ENCODE measurements at places on chromosomes 12 and 14. TPM values are rescaled to one million over a fixed set of nuclear protein-coding genes. Genes with fewer than 3 reads are reported as not detected.
A peak's percentile ranks its signal among the peaks of the same experiment; 100 is the strongest.

DNA sequence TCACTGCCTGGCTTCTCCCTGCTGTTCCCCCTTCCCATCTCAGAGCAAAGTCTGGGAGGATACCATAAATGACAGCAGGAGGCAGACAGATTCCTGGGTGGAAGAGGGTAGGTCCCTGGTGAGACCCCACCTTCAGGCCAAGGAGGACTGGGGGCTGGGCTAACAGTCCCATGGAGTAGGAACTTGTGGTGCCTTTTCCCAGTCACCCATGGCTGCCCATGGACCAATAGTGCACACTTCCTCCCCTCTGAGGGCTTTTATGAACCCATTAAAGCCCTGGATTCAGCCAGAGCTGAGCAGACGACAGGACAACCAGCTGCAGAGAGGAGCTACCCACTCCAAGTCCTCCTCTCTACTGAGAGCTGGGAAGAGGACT is 36.6 kb upstream of the OR5AU1 start:
- no peak for DNase-seq

The DTX1 gene
- total RNA-seq: 535 TPM

- DNase-seq: no peak
Observed at GRCh38 chr14:28773861-28774691, 7.5 kb downstream of the FOXG1 start.

DNA sequence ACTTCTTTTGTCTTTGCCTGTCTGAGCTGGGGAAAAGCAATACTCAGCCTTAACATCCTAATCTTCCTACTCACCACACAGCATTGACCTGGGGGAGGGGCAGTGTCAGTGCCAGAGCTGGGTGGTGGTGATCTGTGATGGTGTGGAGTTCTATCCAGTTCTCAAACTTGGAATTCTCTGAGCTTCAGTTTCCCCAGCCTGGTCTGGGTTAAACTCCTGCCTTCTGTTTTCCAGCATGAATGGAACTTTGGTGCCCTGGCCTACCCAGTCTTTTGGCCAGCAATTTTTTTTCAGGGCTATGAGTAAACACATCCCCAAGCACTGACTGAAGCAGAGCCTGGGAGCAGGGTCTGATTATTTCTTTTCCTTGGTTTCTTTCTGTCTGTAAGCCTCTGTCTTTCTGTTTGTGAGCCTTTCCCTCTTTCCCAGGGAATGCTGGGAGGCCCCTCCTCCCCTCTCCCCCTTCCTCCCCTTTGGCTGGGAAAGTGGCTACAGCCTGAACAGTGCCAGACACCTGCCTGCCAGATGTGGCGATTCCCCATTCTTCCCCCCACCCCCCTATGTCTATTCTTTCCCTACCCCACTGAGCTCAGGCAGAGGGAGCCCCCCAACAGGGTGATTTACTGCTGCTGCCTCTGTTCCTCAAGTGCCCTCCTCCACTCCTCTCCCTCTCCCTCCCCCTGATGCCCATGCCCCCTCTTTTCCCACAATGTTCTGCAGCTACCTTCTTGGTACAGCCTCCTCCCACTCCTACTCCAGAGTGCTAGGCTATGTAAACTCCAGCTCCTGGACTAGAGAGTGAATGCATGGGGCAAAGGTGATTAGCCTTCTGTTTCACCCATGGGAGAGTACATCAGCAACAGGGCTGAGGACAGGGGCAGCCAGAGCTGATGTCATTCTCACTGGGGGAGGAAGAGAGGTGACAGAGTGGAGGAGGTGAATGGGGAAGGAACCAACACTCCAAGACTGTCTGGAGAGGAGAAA is 11.1 kb downstream of the GPR84 start:
- no peak for DNase-seq

GRCh38 chr12:3030821-3031429 is 46.3 kb upstream of the TSPAN9 start:
- no peak for DNase-seq

The CAND1 gene
- total RNA-seq: 207 TPM

GRCh38 chr12:132560364-132560613 is 50.1 kb downstream of the LRCOL1 start:
- peak; percentile 47 for DNase-seq

GRCh38 chr14:76313303-76313702 is 62.6 kb upstream of the ESRRB start:
- DNase-seq: no peak

- no peak for DNase-seq
Observed at GRCh38 chr12:12686925-12687324, 9.1 kb downstream of the GPR19 start.

DNA sequence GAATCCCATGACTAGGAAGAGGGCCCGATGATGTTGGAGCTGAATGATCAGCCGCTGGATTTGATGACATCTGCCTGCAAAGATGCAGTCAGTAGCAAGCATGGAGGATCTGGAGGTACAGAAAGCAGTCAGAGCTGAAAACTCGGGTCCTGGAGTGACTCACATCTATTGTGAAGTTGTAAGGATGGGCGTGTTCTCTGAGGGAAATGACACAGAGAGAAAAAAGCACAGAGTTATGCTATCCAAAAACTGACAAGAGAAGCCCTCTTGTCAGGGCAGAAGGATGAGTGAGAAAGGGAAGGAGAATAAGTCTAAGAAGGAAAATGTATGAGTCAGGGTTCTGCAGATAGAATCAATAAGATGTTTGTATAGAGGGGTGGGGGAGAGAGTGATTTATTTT is 380.4 kb upstream of the CCDC196 start:
- no peak for DNase-seq

DNA sequence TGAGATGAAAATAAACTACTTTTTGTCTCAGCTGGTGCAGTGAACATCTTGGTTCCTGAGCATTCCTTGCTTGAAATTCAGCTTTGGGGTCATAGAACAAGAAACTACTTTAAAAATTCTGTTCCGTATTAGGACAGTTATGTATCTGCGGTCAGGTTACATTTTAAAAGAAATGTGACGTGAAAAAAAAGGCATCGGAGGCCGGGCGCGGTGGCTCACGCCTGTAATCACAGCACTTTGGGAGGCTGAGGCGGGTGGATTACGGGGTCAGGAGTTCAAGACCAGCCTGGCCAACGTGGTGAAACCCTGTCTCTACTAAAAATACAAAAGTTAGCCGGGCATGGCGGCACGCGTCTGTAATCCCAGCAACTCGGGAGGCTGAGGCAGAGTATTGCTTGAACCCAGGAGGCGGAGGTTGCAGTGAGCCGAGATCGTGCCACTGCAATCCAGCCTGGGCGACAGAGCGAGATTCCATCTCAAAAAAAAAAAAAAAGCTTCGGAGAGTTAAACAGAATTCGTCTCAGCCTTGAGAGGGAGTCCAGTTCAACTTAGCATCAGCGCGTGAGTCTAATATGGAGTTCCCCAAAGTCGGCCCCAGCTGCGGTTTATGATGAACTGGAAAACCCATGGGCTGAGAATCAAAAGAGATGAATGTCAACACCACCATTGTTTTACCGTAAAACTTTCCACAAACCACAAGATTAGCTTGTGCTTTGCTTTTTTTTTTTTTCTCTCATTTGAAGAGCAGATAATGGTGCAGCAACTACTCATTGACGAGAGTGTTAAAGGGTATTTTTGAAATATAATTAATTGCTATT is 2.1 kb upstream of the SLC2A13 start:
- no peak for DNase-seq

DNA sequence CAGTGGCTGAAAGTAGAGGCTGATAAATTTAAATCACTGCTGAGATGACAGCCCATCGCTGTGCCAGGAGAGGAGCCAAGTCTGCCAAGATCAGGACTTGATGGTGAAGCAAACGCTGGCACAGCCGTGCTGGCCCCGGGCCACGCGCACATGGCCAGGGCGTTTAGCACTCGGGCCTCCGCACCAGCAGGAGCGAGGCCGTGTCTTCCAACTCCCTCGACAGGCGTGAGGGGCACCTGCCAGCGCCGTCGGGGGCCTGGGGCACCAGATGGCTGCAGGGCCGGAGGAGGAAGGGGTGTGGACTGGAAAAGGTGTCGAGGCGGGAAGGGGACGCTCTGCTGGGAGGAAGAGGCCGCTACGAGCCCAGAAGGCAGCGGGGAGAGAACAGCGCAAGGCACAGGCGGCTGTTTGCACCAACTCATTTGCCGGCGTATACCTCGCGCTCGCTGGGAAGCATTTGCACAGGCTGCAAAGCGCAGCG is 29.5 kb downstream of the RIMBP2 start:
- no peak for DNase-seq

- peak; percentile 51 for DNase-seq
Observed at GRCh38 chr12:66851134-66851533, 172.3 kb upstream of the GRIP1 start.

- DNase-seq: no peak
Observed at GRCh38 chr14:29282169-29282568, 515.6 kb downstream of the FOXG1 start.

DNA sequence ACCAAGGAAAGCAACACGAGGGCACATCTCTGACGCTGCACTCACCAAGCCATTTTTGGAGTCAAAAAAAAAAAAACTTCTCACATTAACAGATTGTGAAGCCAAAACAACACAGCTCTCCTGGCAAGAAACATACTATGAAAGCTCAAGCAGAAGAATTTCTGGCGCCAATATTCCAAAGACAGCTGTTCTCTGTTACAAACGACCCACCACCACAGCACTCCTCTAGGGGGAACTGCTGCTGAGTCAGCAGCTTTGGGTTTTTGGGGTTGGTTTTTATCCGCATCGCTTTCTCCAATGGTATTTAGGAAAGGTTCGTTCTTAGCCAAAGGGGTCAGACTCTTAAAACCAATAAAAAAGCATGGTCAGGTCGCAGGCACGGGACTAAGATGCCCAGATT is 379.4 kb downstream of the RPS29 start:
- no peak for DNase-seq

GRCh38 chr14:69355607-69356281 is 42.4 kb downstream of the ERH start:
- no peak for DNase-seq
